Effector CD8-positive, alpha-beta T cell (primary cell): ENCODE measurements at places on chromosomes 7 and 10.

GRCh38 chr7:2640846-2641316, 9.1 kb downstream of the TTYH3 start:
- no peak for DNase-seq

GRCh38 chr10:80407812-80408241, 524 bp upstream of the PRXL2A start:
- DNase-seq = no peak

GRCh38 chr10:72889391-72889831, 4.1 kb upstream of the OIT3 start:
- DNase-seq = no peak

DNA sequence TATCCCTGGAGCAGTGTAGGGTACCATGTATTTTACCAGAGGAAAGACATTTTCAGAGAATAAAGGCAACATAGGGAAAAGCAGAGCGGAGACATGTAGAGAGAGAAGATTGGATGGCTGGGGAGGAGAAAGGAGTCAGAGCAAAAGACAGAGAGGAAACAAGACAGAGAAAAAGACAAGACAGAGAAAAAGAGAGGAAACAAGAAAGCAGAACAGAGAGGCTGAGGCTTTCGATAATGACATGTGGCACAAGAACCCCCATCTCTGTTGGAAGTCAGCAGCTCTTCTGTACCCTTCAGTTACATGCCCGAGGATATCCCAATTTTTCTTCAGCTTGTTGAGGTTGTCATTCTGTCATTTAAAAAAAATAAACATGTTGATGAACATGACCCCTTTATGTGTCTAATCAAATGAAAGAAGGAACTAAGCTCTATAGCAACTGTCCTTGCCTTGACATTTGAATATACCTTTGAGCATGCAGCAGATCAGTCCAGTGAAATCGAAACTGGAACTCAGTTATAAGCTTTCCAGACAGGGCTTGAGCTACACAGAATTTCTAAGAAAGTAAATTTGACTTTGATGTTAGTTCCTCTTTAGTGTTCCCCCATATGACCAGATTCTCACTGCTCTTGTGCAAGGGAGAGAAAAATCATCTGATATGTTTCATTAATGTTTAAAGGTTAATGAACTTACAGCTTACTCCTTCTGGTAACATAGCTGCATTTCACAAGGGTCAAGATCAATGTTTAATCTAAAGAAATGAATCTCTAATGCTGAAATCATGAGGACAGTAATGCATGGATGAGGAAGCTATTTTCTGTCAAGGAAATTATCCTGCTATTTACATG, 75.1 kb upstream of the SP4 start:
- DNase-seq = no peak

DNA sequence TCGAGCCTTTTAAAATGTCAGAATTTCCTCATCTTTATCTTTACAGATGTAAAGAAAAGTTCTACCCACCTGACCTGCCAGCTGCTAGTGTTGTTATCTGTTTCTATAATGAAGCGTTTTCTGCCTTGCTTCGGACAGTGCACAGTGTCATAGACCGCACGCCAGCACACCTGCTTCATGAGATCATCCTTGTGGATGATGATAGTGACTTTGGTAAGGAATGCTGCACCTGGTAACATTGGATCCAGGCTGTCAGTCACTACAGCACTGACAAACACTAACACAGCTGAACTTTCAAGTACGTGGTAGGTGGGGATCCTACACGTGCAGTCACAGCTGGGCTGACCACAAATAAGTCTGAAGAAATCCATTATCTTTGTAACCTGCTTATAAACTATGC, 77.6 kb downstream of the GALNT11 start:
- no peak for DNase-seq

DNA sequence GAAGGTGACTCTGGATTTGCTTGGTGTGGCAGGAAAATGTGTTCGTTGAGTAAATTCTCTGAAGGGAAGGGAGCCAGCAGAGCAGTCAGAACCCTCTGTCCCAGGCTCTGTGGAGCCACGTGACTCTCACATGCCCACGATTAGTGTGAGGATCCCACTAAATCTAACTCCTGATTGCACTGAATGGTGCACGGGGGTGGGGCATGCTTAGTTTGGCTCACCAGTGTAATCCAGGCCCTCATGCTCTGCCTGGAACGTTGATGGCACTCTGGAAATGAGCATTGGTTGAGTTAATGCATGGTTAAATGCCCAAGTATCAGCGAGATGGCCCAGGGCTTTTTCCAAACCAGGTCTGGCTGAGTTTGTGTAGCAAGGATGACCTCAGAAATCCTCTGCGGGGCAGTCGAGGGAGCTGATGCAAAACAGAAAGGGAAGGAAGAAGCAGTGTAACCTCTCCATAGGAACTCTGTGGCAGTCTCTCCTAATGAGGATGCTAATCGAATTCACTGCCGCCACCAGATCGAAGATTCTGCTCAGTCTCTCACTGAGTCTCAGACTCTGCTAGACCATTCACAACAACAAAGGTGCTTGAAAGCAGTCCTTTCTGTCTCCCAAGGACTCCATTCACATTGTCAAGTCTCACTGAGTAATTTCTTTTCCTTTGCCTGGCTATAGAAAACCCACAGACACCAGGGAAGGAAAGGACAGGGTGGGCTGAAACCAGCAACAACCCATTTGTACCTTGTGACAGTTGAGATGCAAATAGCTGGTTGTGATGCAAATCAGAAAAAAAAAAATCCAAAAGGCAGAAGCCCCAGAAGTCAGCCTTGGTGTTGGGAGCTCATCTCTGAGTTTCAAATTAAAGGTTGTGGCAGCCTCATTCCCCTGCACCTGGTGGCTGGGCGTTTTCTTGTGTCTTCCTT, 98.1 kb downstream of the C10orf105 start:
- no peak for DNase-seq

DNA sequence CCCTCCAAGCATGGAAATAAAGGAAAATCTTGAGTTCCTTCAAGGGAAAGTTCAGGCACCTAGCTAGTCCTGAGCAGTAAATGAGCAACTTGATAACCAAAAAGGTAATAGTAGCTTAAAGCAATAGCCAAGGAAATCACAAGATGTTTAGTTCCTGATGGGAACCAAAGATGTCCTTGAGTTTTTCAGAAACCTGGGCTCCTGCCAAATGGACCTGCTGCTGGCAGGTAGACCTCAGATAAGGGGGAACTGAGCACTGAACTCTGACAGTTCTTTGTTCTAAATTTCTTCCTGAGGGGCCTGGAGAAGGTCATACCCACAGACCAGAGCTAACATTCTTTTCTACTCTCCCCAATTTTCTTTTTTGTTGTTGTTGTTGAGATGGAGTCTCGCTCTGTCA, 48.5 kb downstream of the TMEM130 start:
- DNase-seq = no peak

GRCh38 chr10:51564896-51565510, 134.4 kb downstream of the CSTF2T start:
- DNase-seq = no peak

DNA sequence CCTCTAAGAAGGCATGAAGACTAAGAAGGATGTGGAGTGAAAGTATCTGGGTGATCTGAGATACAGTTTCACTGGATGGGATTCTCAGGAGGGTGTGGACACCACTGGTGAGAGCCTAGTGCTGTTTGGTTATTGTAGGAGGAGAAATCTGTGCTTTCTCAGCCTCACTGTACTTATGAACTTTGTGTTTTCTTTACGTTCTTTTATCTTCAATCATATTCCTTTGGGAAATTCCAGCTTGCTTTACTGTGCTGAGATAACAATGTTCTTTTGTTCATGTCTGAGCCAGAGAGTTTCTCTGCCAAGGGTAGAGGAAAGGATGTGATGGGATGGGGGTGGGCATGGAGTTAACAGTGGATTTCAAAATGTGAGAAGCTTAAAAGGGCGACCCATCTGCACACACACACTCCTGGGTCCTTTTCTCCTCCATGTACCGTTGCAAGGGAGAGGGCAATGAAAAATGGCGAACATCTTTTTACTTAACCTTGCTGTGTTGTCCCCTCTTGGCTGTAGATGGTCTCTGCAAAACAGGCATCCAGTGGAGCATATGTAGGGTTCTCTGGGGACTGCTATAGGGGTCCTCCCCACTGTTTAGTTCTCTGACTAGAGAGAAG, 25.0 kb upstream of the TAX1BP1 start:
- no peak for DNase-seq

DNA sequence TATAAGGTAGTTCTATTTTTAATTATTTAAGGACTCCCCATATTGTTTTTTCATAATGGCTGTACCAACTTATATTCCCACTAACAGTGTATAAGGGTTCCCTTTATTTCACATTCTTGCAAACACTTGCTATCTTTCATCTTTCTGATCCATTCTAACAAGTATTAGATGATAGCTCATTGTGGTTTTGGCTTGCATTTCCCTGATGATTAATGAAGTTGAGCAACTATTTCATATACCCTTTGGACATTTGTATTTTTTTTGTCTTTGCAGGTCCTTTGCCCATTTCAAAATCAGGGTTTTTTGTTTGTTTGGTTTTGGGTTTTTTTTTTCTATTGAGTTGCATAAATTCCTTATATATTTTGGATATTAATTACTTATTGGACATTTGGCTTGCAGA, 107.2 kb downstream of the EPC1 start:
- DNase-seq = no peak

GRCh38 chr7:116999311-116999710, 46.0 kb downstream of the ST7 start:
- DNase-seq = no peak

DNA sequence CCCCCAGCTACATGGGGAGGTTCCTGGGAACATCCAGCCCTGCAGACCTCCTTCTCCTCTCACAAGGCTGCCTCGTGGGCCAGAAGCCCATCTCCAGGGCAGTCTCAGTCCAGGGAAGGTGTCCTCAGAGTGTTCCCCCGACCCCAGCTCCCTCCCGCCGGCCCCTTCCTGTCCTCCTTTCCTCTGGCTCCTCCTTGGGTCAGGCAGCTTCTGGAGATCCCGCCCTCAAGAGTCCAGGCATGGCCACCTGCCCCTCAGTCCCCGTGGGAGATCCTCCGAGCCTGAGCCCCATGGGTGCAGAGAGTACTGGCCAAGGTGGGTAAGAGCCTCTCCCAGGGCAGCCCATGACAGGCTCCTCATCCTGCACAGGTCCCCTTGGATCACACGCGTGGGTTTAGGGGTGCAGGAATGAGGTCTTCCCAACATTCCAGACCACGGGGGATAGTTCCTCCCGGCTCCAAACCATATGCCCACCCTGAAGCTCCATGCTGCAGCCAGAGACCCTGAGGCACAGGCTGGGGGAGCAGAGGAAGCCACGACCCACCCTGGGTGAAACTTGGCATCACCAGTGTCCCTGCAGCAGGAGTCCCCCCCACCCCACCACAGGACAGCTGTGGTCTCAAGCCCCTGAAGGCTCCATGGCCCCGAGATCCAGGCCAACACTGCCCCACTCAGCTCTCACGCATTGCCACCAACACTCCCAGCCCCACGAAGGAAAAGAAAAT, 65.5 kb downstream of the OAT start:
- no peak for DNase-seq

DNA sequence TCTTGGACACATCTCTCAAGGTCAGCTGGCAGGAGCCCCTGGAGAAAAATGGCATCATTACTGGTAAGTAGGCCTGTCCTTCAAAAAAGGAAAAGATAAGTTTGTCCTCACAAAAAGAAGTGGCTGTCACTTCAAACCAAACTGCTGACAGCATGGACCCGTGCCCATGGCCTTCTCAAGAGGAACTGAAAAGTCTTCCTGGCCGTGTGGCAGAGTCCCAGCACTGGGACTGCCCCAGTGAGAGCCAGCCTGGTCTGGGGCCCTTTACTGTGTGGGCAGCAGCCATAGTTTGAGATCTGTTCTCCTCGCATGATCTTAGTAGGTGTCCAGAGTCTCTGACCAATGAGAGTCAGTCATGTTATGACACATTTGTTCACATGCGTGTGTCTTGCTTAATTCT, 614.2 kb upstream of the FOXK1 start:
- no peak for DNase-seq
